ENCODE measurements at places on chromosomes 12 and 14.

DNA sequence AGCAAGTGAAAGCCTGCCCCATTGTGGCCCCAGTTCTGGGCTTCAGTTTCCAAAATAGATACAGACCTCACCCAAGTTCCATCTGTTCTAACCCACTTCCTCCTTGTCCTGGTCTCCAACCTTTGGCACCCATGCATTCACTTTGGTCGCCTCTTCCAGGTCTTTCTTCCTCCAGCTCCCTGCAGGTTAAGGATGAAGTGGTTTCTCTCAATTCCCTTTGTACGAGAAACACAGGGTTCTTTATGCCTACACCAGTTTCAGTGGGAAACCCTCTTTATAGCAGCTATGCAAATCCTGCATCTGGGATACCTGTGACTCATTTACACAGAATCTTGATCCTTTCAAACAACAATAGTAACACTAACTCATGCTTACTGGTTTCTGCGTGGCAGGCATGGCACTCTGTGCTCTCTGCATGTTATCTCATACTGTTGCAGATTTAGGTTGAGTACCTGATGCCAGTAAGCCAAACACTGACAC lies 110.6 kb upstream of the AMIGO2 start:
- DNase-seq = no peak

GRCh38 chr12:66662179-66662578 lies 16.7 kb downstream of the GRIP1 start:
- DNase-seq = no peak

DNA sequence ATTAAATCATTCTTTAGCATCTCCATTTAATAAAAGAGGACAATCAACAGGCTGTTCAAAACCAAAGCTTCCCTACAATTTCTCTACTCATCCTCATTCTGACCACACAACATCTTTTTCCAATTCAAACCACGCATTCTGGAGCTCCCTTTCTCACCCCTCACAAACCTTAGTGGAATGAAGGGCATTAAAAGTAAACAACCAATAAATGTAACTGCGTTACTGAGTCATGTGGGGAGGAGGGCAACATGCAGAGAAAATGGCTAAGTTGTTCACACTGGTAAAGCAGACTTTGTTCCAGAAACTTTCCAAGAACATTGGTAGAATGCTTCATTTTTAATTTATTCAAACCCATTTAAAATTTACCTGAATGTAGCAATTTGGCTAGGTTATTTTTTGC lies 19.6 kb downstream of the SOX5 start:
- no peak for DNase-seq

DNA sequence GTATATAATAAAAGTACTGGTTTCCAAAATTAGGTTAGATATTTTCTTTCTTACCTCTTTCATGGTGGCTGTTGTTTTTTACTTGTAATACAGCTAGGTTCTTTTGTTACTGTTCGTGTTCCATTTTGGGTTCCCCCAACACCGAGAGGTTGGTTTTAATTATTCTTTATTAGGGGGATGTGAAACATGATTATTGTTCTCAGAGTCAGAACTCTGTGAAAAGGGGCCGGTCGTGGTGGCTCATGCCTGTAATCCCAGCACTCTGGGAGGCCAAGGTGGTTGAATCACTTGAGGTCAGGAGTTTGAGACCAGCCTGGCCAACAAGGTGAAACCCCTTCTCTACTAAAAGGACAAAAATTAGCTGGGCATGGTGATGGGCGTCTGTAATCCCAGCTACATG lies 108.1 kb downstream of the BICD1 start:
- no peak for DNase-seq

- DNase-seq = peak; percentile 81
Measured at GRCh38 chr12:122499991-122500684, 594 bp downstream of the ZCCHC8 start.

DNA sequence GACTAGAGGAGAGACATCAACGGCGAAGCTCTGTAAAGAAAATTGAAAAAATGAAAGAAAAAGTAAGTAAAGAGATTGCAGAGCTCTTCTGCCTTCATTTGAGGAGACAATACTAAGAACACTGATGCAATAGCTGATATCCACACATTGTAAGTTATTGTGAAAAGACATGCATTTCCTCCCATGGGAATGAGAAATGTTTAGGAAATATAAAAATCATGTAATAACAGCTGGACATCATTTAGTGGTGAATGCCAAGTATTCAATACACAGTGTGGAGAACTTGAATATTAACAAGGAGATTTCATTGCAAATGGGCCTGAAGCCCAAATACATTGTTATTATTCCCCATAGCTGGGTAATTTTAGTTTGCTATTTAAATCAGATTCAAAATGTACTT lies 179.2 kb downstream of the KICS2 start:
- peak; percentile 76 for DNase-seq

DNA sequence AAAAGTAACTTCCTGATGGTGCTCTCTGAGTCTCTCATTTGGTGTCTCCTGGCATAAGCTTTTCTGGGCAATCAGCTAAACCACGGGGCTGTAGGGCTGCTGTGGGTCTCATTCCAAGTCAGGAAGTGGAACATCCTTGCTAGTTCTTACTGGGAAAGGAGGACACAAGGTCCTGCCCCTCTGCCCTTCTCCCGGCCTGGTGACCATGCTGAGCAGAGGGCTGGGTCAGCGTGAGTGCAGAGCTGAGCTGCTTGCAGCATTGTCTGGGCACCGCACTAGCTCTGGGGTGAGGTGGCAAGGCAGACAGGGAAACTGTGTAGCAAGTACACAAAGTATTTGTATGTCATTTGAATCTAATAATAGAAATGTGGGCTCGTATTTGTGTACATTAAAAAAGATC lies 45.0 kb upstream of the ASPG start:
- no peak for DNase-seq

DNA sequence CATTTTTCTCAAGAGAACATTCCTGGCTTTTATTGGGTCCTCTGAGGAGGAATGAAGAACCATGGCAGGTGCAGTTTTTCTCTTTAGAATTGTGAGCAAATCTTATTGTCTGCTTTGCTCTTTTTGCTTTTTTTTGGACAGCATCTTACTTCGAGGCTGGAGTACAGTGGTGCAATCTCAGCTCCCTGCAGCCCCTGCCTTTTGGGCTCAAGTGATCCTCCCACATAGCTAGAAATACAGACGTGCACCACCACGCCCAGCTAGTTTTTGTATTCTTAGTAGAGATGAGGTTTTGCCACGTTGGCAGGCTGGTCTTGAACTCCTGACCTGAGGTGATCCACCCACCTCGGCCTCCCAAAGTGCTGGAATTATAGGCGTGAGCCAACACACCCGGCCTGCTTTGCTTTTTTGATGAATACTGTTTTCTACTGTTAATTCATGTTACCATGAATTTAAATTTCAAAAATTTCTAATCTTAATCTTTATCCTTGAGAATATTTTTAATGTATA lies 71.5 kb downstream of the POLR3B start:
- peak; percentile 21 for DNase-seq
